HuH-7.5 (cell line): ENCODE measurements at places on chromosomes 2 and 18.

GRCh38 chr2:178029342-178029741, 43.2 kb downstream of the PDE11A start:
- DNase-seq, result no peak

- DNase-seq, result no peak
Observed at GRCh38 chr2:60555783-60556139, 2.3 kb upstream of the BCL11A start.

DNA sequence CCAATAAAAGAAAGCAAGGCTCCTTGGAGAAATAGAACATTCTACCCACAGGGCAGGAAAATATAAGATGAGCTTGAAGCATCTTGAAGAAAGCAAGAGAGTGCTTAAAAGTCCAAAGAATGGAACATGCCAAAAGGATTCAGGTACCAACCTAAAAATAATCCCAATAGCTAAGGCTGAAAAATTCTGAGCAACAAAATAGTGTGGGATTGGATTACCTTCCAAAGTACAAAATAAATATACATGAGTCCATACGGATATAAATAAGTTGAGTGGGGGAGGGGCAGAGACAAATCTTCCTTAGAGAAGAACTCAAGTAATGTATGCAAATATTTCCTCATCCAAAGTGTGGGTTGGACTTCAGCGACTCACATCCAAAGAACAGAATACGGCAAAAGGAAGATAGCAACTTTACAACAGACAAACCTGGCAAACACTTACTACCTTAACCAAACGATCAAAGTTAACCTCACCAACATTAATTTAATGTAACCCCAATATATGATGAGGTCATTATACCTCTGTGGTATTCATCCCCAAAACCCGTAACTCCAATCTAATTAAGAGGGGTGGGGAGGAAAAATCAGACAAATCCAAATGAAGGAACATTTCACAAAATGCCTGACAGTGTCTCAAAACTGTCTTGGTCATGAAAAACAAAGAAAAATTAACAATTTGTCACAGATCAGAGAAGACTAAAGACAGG, 26.9 kb downstream of the MEMO1 start:
- no peak for DNase-seq

DNA sequence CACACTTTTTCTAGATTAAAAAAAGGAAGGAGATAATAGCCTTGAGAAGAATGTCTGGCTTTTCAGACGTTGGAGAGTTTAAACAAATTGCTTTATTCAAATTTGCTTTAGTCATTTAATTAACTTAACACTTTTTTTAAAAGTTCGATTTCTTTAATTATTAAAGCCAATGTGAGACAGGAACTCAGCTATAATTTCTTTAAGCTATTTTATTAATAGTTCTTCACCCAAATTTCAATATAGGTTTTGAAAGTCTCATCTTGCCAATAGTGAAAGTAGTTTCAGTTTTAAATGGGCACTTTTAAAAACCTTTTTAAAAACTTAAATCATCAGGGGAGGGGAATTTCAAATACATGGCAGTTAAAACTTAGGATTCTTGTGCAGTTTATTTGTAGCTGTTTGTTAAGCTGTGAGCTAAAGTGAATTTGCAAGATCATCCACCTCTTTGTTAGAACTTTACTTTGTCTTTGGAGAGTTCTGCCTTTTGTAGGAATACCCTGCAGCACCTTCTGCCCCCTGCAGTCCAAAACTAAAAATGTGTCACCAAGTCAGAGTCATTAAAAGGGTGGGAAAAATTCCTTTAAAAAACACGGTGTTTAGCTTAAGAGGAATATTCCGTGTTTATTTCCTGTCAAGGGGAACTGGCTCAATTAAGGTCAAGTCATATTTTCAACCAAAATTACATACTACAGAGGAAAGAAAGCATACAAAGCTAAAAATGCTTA, 4.6 kb downstream of the TGIF1 start:
- DNase-seq, result peak; percentile 65

DNA sequence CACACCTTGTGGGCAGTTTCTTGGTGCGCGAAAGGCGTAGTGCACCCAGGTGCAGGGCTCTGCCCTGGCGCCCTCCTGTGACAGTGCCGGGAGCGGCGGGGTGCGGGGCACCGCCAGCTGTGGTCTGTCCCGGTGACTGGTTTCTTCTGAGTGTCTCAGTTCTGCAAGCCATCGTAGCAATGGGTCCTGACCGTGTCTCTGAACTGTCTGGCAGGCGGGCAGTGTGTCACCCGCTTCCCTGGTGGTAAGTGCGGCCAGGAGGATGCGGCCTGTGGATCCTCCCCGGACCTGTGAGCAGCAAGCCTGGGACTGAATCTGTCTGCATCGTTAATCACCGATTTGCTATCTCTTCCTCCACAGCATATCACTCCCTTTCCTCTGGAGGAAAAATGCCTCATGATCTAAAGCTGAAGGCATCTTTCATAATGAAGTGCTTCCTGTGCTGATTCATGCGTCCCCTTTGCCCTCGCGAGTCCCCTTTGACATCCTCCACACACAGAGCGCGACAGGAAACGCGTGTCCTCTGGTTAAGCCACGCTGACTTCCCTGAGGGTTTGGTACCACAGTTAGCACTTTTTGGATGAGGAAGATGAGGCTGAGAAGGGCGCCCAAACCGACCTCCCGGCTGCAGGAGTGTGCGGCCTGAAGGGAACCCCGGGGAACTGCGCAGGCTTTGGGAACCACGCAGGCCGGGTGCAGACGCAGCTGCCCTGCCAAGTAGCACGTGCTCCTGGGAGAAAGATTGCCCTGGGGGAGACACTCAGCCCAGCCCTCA, 416.0 kb upstream of the HS6ST1 start:
- no peak for DNase-seq

GRCh38 chr2:225463449-225463848, 63.9 kb downstream of the NYAP2 start:
- DNase-seq, result no peak

- DNase-seq, result peak; percentile 27
Observed at GRCh38 chr2:221572821-221573429, 821 bp upstream of the EPHA4 start.

- DNase-seq, result no peak
Observed at GRCh38 chr2:231680285-231680991, 27.9 kb upstream of the PTMA start.

DNA sequence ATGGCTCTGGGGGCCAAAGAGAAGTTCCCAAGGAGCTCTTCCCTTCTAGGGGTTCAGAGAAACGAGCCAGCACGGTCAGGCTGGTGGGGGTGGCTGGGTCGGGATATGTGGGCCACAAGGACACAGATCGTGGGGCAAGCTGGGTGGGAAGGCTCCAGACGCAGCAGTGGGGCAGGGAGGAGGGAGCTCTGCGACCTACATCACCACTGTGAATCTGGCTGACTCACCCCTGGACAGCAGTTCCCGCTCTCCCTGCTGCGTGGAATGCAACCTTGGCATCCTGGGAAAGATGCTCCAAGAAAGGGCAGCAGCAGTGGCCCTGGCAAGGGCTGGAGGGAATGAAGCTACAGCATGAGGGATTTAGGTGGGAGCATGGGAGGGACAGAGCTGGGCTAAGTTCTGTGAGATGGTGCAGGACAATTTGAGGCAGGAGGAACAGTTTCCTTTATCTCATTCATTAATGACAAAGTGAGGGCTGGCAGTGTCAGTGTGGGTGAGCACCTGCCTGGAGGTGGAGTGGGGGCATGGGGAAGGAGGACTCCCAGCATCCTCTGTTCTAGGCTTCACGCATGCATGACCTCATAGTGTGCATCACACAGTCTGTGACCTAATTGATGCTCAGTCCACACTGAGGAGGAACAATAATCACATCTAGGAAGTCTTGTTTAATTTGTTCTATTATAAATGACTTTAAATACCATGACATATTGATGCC, 25.0 kb downstream of the CELF4 start:
- no peak for DNase-seq

DNA sequence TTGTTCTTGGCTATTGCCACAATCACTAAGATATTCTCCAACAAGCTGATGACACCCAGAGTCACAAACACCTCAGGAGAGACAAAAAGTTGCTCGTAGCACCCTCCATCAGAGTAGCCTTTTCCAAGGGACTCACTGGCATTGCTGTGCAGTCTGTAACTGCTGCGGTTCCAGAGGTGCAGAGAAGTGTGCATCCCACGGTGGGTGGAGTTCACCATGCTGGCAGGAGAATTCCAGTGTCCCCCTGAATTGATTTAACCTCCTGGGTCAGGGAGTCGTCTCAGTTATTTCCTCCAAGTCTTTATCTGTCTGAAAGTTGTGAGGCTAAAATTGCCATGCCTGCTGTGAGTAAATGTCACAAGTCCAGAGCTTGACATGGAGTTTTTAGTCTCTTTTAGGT, 443 bp downstream of the MC4R start:
- no peak for DNase-seq

- DNase-seq, result no peak
Observed at GRCh38 chr2:241563981-241564595, 5.5 kb downstream of the BOK start.

GRCh38 chr2:227407591-227408151, 19.9 kb upstream of the SCYGR1 start:
- peak; percentile 34 for DNase-seq

- DNase-seq, result no peak
Observed at GRCh38 chr2:42328148-42328833, 32.7 kb downstream of the COX7A2L start.

- no peak for DNase-seq
Observed at GRCh38 chr2:46549166-46549844, 69.9 kb downstream of the TMEM247 start.

- DNase-seq, result peak; percentile 71
Observed at GRCh38 chr2:3780477-3781402, 77.4 kb downstream of the DCDC2C start.

DNA sequence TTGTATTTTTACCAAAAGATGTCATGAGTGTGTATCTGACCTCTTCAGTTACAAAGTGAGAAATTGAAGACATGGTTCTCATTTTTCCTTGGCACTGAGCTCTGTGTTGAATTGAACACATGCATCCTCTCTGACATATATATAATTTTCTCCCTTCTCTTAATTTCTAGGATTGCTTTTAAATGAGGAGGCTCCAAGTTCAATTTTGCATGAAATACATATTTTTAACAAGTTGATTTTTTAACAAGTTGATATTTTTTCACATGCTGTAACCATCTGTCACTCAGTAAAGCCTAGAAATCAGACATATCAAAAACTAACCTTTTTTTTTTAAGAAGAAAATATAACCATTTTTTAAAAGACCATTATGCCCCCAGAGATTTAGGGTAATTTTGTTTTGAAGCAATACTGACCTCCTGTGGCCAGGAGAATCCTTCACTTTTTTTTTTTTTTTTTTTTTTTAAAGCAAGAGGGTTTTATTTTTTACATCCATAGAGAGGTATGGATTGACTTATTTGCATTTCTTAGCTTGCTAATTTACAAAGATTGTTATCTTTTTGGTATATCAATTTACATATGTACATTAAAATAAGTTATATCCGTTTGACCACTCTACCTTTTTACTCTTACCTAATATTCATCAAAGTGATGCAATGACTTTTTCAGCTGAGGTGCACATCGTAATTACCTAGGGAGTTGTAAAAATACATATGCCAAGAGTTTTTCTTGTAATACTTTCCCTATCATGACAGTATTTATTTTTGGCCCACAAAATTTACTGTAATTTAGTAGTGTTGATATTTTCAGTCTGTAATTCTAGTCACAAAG, 161.8 kb downstream of the SOCS6 start:
- no peak for DNase-seq

DNA sequence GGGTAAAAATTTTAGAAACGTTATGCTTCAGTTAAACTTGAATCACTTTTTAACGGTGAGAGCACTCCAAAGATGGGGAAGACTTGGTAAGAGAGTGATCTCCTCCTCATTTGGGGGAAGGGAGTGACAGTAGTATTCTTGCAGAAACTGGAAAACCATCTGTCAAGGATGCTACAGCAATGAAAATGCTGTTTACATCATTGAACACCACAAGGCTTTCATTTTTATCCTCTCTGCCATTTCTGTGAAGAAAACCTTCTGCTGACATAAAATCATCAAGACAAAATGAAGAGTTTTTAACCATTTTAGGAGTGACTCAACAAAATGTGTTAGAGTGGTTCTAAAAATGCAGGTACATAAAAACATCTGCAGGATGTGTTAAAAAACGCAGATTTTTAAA, 38.1 kb downstream of the CDH2 start:
- no peak for DNase-seq

GRCh38 chr2:15170070-15170775, 390.9 kb downstream of the NBAS start:
- no peak for DNase-seq

GRCh38 chr2:176637486-176638166, 368.4 kb downstream of the MTX2 start:
- peak; percentile 47 for DNase-seq

- DNase-seq, result no peak
Observed at GRCh38 chr2:71244302-71244660, 17.4 kb upstream of the PAIP2B start.

DNA sequence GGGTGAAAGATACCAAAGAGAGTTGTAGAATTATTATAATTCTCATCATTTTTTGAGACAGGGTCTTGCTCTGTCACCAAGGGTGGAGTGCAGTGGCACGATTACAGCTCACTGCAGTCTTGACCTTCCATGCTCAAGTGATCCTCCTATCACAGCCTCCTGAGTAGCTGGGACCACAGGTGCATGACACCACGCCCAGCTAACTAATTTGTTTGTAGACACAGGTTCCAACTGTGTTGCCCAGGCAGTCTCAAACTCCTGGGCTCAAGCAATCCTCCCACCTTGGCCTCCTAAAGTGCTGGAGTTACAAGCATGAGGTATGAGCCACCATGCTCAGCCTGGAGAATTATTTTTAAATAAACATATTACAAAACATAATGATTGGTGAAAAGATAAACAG, 92.8 kb upstream of the MSH6 start:
- DNase-seq, result no peak

GRCh38 chr2:179410552-179411356, 146.1 kb upstream of the SESTD1 start:
- DNase-seq, result peak; percentile 13

GRCh38 chr2:185074156-185074555, 475.8 kb downstream of the ZNF804A start:
- DNase-seq, result no peak

DNA sequence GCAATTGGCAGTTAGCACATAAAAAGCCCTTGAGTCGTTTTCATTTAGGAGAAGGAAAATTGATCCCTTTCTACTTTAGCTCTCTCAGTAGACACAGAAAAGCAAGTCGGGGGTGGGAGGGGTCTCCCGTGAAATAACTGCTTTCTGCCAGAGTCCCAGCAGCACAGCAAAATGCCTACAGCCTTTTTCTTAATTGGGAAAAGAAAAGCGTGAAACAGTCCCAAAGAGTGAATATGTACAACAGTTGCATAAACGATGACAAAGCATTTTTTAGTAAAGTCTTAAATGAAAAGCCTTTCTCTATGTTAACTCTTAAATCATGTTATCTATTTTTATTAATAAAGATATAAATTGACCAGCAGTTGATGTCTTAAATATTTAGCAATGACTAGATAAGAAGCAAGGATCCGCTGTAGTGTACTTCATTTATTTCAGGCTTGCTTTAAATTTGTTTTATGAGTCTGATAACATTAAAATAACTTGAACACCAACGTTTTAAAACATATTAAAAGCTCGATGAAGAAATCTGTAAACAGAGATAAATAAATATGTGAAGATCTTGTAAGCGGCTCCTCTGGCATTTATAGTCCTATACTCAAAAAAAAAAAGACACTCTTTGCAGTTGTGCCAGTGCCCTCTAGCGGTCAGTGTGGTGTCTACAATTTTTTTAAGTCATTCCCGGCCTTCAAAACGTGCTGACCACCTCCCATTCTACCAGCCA, 42.3 kb upstream of the ATIC start:
- DNase-seq, result peak; percentile 27

- no peak for DNase-seq
Observed at GRCh38 chr18:8423051-8423557, 186.1 kb upstream of the RAB12 start.
